Uterine smooth muscle cell (primary cell): ENCODE measurements at places on chromosomes 11 and 22. TPM values are rescaled to one million over a fixed set of nuclear protein-coding genes. Genes with fewer than 3 reads are reported as not detected.

Gene GGA1
- 37.8 and 39.0 TPM in 2 replicates for total RNA-seq

Gene GGTLC3
- not detected in 2 replicates for total RNA-seq

Gene CAT
- 64.2 and 99.2 TPM in 2 replicates for total RNA-seq

Gene RIBC2
- total RNA-seq, result 0.87 and 3.0 TPM in 2 replicates
